Esophagus squamous epithelium (tissue), 5 donors: ENCODE measurements at places on chromosomes 5 and 9. TPM values are rescaled to one million over a fixed set of nuclear protein-coding genes. Genes with fewer than 3 reads are reported as not detected.

DNA sequence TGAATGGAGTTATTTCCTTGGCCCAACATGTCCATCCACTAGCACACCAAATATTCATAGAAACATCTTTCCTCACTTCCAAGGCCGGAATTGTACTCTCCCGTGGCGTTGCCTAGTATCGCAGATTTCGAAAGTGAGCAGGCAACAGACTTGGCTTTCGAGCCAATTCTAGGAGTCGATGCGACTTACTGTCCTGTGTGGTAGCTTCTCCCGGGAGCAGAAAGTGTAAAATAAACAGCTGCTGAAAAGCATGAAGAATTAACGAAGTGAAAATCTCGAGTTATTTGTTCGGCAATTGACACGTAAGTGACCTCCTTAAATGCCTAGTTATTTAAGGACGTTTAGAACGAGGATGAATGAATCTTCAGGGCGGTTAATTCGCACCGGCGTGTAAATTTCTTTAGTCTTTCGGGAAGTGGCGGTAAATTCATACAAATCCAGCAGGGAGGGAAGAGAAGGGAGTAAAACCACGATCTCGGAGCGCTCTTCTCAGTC is 449 bp upstream of the PCSK5 start:
- no peak for DNase-seq
- peaks cover 12% of the 10 kb centered on the region for H3K27me3 ChIP-seq
- H3K36me3 ChIP-seq, result no peaks in the 10 kb centered on the region
- H3K27ac ChIP-seq, result peak overlapping the region; percentile 93
- H3K4me1 ChIP-seq, result peaks cover 23% of the 10 kb centered on the region
- H3K4me3 ChIP-seq, result peak overlapping the region; percentile 85

GRCh38 chr5:17388717-17389116 is 109.3 kb upstream of the TAF11L2 start:
- no peaks in the 10 kb centered on the region for H3K36me3 ChIP-seq
- DNase-seq, result no peak
- no peaks in the 10 kb centered on the region for H3K4me1 ChIP-seq
- no peak overlapping the region for H3K27ac ChIP-seq
- H3K4me3 ChIP-seq, result no peak overlapping the region

GRCh38 chr9:87063871-87064270 is 116.6 kb upstream of the GAS1 start:
- no peaks in the 10 kb centered on the region for H3K4me1 ChIP-seq
- DNase-seq, result no peak
- H3K27ac ChIP-seq, result peak overlapping the region; percentile 26
- no peaks in the 10 kb centered on the region for H3K27me3 ChIP-seq
- H3K36me3 ChIP-seq, result no peaks in the 10 kb centered on the region
- no peak overlapping the region for H3K4me3 ChIP-seq

GRCh38 chr5:160837749-160838593 is 14.0 kb downstream of the ATP10B start:
- no peaks in the 10 kb centered on the region for H3K4me1 ChIP-seq
- no peak overlapping the region for H3K27ac ChIP-seq
- H3K36me3 ChIP-seq, result no peaks in the 10 kb centered on the region
- DNase-seq, result no peak
- H3K27me3 ChIP-seq, result no peaks in the 10 kb centered on the region

DNA sequence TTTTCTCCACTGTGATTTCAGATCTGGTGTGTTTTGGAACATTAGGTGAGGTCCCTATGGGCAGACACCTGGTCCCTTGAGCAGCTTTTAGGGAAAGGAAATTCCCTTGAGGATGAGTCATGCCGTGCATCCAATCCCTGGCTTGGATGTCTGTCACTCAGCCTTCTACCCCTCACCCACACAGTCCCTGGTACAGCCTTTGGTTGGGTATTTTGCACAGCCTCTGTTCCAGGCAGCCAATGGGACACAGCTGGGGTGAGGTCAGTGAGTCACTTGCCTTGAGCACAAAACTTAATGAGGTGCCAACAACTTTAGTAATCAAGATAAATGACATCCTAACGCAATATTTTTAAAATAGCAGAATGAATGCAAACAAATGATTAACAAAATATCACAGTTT is 22.7 kb upstream of the SVEP1 start:
- H3K4me3 ChIP-seq, result no peak overlapping the region
- no peaks in the 10 kb centered on the region for H3K36me3 ChIP-seq
- H3K4me1 ChIP-seq, result no peaks in the 10 kb centered on the region
- no peak for DNase-seq
- no peaks in the 10 kb centered on the region for H3K27me3 ChIP-seq
- H3K27ac ChIP-seq, result peak overlapping the region; percentile 25

- H3K27ac ChIP-seq, result no peak overlapping the region
- DNase-seq, result no peak
- no peak overlapping the region for H3K4me3 ChIP-seq
- H3K4me1 ChIP-seq, result no peaks in the 10 kb centered on the region
- H3K36me3 ChIP-seq, result no peaks in the 10 kb centered on the region
These were observed 25.8 kb upstream of the SMIM23 start for GRCh38 chr5:171759777-171760176.

ZNF622 gene
- 27.7 TPM for total RNA-seq

CD74 gene
- total RNA-seq, result 91.0 TPM

BTNL3 gene
- not detected for total RNA-seq

PCDHA10 gene
- total RNA-seq, result under 0.01 TPM

FBP1 gene
- total RNA-seq, result 1.7 TPM
